ENCODE measurements at places on chromosomes 2 and 18.

- DNase-seq = no peak
Measured at GRCh38 chr2:86214503-86214832, 15.2 kb downstream of the MRPL35 start.

- DNase-seq = no peak
Measured at GRCh38 chr18:78611201-78611800, 368.3 kb upstream of the SALL3 start.

- no peak for DNase-seq
Measured at GRCh38 chr18:27685807-27686412, 491.0 kb downstream of the CDH2 start.

- no peak for DNase-seq
Measured at GRCh38 chr2:860259-860855, 90.3 kb upstream of the SNTG2 start.

DNA sequence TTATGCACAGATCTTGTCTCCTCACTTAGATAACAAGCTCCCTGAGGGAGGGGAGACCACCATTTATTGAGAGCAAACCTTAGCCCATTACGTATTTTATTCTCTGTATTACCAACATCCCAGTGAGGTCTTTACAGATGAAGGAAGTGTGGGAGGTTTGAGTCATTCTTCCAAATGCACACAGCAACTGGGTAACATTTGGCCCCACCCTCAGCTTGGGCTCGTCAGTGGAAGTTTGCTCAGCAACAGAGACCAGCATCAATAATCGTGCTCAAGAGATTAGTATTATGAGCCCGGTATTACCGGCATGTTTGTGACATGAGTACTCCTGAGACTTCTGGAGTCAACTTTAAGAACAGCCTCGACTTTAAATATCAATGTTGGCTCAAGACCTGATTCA is 168.6 kb downstream of the ETAA1 start:
- DNase-seq = no peak

GRCh38 chr18:55605733-55606338 is 17.8 kb upstream of the TCF4 start:
- DNase-seq = no peak

DNA sequence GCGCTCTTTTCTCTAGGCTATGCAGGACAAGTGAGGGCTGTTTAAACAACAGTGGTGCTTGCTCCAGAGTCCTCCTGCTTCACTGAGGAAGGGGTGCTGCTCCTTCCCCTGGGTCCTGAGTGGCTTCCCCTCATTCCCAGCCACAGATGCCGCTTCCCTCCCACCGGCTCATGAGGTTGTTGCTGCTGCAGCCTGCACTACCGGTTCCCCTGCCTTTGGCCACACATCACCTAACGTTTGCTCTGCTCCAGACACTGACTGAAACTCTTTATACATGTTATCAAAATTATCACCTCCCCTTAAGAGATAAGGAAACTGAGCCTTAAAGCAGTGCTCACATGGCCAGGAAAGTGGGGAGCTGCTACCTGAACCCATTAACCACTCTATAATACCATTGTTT is 130.8 kb upstream of the LGALSL start:
- DNase-seq = no peak

GRCh38 chr2:104845946-104846785 is 7.7 kb upstream of the POU3F3 start:
- DNase-seq = no peak

- no peak for DNase-seq
Measured at GRCh38 chr18:67599277-67599676, 82.8 kb upstream of the DSEL start.

DNA sequence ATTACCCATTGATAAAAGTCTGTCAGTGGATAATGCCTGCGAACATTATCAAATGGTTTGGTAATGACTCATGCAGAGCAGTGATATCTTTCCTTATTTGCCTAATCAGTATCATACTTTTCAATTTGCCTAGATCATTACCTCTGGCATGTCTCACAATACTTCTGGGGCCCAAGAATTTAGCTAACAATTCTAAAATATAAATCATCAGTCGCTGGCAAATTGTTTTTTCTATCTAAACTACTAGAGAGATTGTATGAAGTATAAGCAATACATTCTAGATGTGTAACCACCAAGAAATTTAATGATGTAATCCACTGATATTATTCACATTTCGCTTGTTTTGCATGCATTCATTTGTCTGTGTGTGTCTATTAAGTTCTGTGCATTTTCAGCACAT is 191.2 kb upstream of the CDH19 start:
- DNase-seq = no peak

GRCh38 chr2:68000170-68000825 is 62.5 kb downstream of the C1D start:
- DNase-seq = no peak

DNA sequence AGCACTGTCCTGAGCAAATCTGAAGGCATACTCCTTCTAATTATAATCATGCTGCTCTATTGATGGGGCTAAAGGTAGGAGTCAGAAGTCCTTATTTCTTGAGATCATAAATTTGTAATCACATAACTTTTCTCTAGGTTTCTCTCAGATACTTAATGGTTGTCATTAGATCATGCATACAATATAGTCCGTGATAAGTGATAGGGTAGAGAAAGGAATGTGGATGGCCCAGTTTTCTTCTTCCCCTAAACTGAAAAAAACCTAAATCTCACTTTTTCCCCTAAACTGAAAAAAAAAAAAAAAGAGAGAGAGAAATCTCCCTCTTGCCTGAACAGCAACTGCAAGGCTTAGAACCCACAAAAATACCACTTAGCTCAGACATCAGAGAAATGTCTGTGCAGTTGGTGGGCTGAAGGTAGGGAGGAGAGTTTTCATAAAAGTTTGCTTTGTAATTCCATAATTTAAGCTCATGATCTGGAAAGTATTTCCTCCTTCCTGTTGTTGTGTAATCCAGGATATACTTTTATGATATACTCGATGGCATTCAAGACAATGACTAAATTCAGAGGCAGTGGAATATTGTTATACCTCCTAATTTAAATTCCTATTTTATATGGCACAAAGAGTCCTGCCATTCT is 79.3 kb upstream of the ITPRID2 start:
- DNase-seq = no peak

DNA sequence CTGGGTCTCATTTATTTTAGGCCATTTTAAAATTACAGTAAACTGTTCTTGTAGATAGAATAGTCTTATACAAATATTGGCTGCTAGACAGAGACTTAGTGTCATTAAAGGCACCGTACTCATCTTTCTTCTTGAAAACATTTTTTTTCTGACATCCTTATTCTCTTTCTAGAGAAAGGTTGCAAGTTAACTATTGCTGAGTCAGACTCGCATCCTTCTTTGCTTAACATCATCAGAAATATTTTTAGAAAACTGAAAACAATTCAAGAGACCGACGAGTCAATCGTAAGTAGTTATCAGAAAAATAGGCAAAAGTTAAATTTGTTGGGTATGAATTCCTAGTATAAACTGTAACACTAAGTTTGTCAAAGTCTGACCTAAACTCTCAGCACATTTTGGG is 72.2 kb downstream of the HNMT start:
- no peak for DNase-seq

GRCh38 chr2:27823135-27823534 is 51.6 kb downstream of the MRPL33 start:
- DNase-seq = no peak

GRCh38 chr2:46490521-46491141 is 11.3 kb downstream of the TMEM247 start:
- peak; percentile 54 for DNase-seq

GRCh38 chr2:100640431-100641124 is 77.8 kb downstream of the PDCL3 start:
- DNase-seq = no peak

- no peak for DNase-seq
Measured at GRCh38 chr2:176794392-176794791, 418.2 kb upstream of the HNRNPA3 start.

GRCh38 chr18:61841706-61842105 is 51.1 kb downstream of the RNF152 start:
- no peak for DNase-seq
